ENCODE measurements at places on chromosomes 4 and X.

- no peak for DNase-seq
Observed at GRCh38 chrX:108696690-108697089, 39.7 kb downstream of the IRS4 start.

- no peak for DNase-seq
Observed at GRCh38 chr4:42600578-42600977, 56.3 kb downstream of the ATP8A1 start.

GRCh38 chrX:101229170-101229569, 9.6 kb downstream of the DRP2 start:
- DNase-seq: no peak

GRCh38 chrX:17030092-17030491, 83.6 kb downstream of the REPS2 start:
- DNase-seq: no peak

All from Calu3 (cell line).